H1 (cell line): ENCODE measurements at places on chromosomes 1 and 21. TPM values are rescaled to one million over a fixed set of nuclear protein-coding genes. Genes with fewer than 3 reads are reported as not detected.
A peak's percentile ranks its signal among the peaks of the same experiment; 100 is the strongest.

DNA sequence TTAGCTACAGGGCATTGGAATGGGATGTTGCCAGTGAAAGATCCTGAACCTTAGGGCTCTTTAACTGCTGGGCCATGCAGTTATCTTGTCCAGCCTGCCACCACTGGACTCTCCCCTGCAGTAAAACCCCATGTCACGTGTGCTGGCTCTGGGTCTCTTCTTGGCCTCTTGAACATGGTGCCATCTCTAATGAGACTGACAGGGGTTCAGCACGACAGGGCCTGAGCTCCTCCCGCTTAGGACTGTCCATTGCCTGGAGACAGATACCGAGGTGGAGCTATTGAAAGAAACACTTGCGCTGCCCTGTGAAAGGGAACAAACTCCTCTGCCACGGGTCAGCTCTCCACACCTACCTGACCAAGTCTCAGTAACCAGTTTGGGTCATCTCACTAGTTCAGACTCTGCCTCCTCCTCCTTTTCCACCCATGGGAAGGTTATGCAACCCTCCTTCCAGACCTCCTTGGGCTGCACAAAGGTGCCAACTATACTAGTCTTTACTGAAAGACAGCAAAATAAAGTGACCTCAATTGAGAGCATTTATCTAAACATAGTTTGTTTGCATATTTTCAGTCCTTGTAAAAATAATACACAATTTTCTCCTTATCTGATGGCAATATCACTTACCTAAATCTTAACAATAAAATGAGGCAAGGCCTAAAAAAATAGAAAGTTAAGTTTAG lies 66.0 kb downstream of the GNG12 start:
- no peaks in the 10 kb centered on the region for H3K36me3 ChIP-seq
- H3K27ac ChIP-seq, result no peak overlapping the region
- no peak overlapping the region for H3K4me3 ChIP-seq
- H3K27me3 ChIP-seq, result no peaks in the 10 kb centered on the region

DNA sequence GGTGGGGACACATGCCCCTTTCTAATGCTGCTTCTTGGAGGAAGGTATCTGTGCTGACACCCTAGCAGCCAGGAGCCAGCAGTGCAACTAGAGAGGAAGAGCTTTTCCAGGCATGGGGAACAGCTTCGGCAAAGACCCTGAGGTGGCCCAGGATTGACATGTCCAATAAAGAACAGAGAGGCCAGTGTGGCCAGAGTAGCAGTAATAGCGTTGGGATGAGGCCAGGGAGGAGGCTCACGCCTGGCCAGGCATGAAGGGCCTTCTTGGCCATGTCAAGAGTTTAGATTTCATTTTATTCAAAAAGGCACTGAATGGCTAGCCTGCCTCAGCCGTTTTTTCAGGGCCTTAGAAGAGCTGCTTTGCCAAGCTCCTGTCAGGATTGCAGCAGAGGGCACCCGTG lies 16.3 kb upstream of the ADAMTSL4 start:
- no peak overlapping the region for H3K4me3 ChIP-seq
- H3K4me1 ChIP-seq, result peaks cover 2% of the 10 kb centered on the region
- H3K27me3 ChIP-seq, result no peaks in the 10 kb centered on the region

Gene SHISA4
- total RNA-seq, result 7.8 and 9.0 TPM in 2 replicates

- H3K27me3 ChIP-seq, result no peaks in the 10 kb centered on the region
- H3K36me3 ChIP-seq, result no peaks in the 10 kb centered on the region
- DNase-seq, result no peak
Observed at GRCh38 chr1:22582661-22583635, 19.7 kb downstream of the EPHA8 start.

- no peak overlapping the region for H3K27ac ChIP-seq
- H3K4me3 ChIP-seq, result no peak overlapping the region
- H3K4me1 ChIP-seq, result peaks cover 9% of the 10 kb centered on the region
- H3K36me3 ChIP-seq, result no peaks in the 10 kb centered on the region
- no peak for DNase-seq
- peaks cover 16% of the 10 kb centered on the region for H3K27me3 ChIP-seq
Observed at GRCh38 chr1:34178072-34178471, 1.4 kb downstream of the C1orf94 start.

Gene EPS8L3
- not detected in 2 replicates for total RNA-seq

DNA sequence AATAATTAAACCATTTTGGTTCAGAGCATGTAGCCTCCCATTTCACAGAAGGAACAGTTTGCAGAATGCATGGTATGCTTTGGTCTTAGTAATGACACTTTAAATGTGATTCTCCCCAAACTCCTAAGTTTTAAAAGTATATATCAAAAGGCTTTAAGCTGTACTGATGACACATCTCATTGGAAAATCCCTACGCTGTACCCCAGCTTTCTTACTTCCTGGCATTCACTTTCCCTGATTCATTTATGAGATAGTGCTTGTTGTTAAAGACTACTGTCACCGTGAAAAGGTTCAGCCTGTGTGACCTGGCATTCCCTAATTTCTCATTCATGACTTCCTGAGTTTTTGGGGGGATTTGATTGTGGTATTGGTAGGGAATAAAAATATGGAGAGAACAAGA lies 53.4 kb downstream of the MPZL1 start:
- H3K36me3 ChIP-seq, result peaks cover 13% of the 10 kb centered on the region
- H3K27me3 ChIP-seq, result no peaks in the 10 kb centered on the region
- no peak overlapping the region for H3K27ac ChIP-seq
- no peak for DNase-seq
- H3K4me1 ChIP-seq, result no peaks in the 10 kb centered on the region

- no peaks in the 10 kb centered on the region for H3K27me3 ChIP-seq
- H3K36me3 ChIP-seq, result no peaks in the 10 kb centered on the region
- no peak for DNase-seq
- H3K27ac ChIP-seq, result no peak overlapping the region
Observed at GRCh38 chr1:115757856-115758255, 10.7 kb downstream of the CASQ2 start.

Gene SLC25A34
- total RNA-seq, result 0.48 and 0.50 TPM in 2 replicates

- peaks cover 1% of the 10 kb centered on the region; the same call in 1 of the 2 replicates for H3K4me1 ChIP-seq
- no peaks in the 10 kb centered on the region for H3K27me3 ChIP-seq
Observed at GRCh38 chr1:221157026-221157761, 278.0 kb downstream of the HLX start.

DNA sequence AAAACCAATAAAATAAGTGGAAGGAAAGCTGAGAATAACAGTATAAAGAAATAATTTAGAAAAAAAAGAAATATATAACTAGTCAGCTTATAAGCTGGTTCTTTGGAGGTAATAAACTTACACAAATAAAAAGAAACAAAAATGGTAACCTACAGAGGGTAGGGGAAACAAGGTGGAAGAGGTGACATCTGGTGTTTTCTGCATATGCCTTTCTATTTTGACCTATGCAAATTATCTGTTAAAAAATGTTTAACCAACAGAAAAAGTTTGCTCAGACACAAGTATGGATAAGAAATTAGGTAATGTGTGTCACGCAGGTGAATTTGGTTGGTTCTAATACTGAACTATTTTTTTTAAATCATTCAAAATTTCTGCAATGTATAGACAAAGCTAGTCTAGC lies 53.6 kb upstream of the DMRTA2 start:
- H3K36me3 ChIP-seq, result no peaks in the 10 kb centered on the region
- no peak overlapping the region for H3K4me3 ChIP-seq
- H3K27me3 ChIP-seq, result no peaks in the 10 kb centered on the region

Gene DNAI4
- total RNA-seq, result 2.1 and 4.0 TPM in 2 replicates

GRCh38 chr1:151945725-151946722 lies 36.7 kb upstream of the THEM4 start:
- no peaks in the 10 kb centered on the region for H3K27me3 ChIP-seq
- no peaks in the 10 kb centered on the region; the same call in 1 of the 2 replicates for H3K4me1 ChIP-seq
- DNase-seq, result peak; percentile 57

Gene CYP4A11
- not detected in 2 replicates for total RNA-seq

DNA sequence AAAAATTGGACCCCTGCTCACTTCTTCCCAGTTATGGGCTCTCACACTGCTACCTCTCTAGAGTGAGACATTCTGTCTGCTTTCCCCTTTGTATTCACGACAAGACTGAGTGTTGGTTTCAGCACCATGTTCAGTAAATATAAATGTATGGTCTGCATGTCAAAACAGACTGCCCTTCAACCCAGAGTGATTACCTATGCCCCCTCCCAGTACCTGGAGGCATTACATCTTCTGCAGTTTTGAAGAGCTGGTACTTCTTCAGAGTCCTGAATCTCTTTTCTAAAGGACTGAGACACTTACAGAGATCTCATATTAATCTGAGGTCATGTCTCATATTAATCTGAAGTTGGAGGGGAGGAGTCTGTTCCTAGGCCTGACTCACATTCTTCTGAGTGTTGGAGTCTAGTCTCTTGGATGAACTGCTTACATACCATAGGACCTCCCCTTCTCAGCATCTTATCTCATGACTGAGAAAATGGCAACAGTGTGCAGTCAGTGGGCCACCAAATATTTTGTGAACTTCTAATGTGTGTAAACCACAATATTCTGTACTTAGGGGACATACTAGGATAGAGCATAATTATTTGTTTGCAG lies 80.3 kb downstream of the RGL1 start:
- H3K36me3 ChIP-seq, result no peaks in the 10 kb centered on the region
- H3K4me1 ChIP-seq, result 0 out of 2 replicates have a peak, but pooled peaks cover 2% of the 10 kb centered on the region
- no peak for DNase-seq
- no peak overlapping the region for H3K27ac ChIP-seq
- H3K27me3 ChIP-seq, result no peaks in the 10 kb centered on the region
- H3K4me3 ChIP-seq, result no peak overlapping the region

Gene VWA1
- 36.6 and 42.0 TPM in 2 replicates for total RNA-seq

GRCh38 chr1:43789604-43790550 lies 82.5 kb downstream of the ST3GAL3 start:
- no peaks in the 10 kb centered on the region for H3K4me1 ChIP-seq
- no peaks in the 10 kb centered on the region for H3K36me3 ChIP-seq
- no peaks in the 10 kb centered on the region for H3K27me3 ChIP-seq
- H3K4me3 ChIP-seq, result no peak overlapping the region
- H3K27ac ChIP-seq, result no peak overlapping the region

DNA sequence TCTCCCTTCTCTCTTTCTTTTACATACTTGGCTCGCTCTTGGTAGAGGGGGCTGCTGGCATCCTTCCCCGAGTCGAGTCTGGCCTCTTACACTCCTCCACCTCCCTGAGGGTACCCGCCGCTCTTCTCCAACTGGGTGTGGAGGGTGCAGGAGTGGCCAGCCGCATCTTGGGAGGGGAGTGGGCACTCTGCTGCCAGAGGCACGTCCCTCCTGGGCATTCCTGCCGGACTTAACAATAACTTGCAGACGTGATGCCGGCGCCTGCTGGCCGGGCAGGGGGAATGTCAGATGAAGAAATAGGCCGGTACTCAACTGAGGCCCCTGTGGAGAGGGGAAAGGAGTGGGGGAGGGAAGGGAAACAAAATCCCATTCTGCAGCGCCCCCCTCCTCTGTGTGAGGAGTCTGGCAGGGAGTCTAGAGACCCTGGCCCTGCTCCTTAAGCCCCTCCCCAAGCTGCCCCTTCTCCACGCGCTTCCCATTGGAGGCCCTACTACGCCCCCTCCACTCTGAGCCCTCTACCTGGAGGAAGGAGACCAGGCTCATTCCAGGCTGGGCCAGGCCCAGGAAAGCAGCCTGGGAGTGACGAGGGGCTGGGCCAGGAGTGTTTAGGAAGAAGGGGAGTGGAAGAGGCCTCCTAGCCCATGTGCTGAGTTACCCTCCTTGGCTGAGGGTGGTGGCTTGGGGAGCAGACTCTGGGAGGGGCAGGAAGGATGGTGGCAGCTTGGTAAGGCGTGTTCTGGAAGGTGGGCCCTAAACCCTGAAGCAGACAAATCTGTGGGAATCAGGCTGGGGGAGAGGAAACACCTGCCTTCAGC lies 1.8 kb downstream of the ATP2B4 start:
- H3K27me3 ChIP-seq, result peaks cover 22% of the 10 kb centered on the region
- H3K36me3 ChIP-seq, result no peaks in the 10 kb centered on the region
- peak; percentile 80 for DNase-seq
- H3K27ac ChIP-seq, result no peak overlapping the region

DNA sequence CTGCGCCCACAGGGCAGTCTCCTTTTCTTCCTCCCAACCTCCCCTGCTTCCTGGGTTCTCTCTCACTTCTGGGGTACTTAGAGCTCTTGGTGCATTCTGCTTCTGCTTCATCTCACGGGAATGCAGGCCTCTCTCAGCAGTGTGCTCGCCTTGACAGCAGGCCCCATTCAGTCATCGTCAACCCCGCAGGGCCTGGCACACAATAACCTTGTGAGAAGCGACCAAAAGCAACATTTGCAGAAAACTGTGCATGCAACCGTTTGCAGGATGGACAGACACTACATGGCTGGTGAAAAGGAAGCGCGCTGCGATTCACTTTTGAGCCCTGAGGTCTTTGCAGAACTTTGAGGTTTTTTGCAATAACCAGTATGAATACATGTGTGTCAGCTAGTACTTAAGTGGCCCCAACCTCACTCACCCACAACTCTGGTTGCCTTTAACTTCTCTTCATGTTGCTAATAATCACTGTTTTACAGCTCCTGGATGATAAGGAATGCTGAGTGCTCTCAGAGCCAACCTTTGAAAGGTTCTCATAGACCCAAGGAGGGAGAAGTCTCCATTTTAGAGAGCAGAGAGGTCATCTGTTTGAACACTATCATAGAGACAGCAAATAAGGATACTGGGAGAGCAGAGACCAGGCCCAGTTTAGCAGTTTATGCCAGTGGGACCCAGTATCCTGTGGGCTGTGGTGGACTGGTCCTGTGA lies 2.5 kb upstream of the CD160 start:
- H3K4me1 ChIP-seq, result no peaks in the 10 kb centered on the region
- H3K27ac ChIP-seq, result no peak overlapping the region
- no peaks in the 10 kb centered on the region for H3K36me3 ChIP-seq

Gene GBP2
- total RNA-seq, result not detected in 2 replicates

GRCh38 chr1:205955499-205955898 lies 12.2 kb upstream of the SLC26A9 start:
- peaks cover 2% of the 10 kb centered on the region; the same call in 1 of the 2 replicates for H3K27me3 ChIP-seq
- H3K4me1 ChIP-seq, result peaks cover 5% of the 10 kb centered on the region
- H3K4me3 ChIP-seq, result no peak overlapping the region

DNA sequence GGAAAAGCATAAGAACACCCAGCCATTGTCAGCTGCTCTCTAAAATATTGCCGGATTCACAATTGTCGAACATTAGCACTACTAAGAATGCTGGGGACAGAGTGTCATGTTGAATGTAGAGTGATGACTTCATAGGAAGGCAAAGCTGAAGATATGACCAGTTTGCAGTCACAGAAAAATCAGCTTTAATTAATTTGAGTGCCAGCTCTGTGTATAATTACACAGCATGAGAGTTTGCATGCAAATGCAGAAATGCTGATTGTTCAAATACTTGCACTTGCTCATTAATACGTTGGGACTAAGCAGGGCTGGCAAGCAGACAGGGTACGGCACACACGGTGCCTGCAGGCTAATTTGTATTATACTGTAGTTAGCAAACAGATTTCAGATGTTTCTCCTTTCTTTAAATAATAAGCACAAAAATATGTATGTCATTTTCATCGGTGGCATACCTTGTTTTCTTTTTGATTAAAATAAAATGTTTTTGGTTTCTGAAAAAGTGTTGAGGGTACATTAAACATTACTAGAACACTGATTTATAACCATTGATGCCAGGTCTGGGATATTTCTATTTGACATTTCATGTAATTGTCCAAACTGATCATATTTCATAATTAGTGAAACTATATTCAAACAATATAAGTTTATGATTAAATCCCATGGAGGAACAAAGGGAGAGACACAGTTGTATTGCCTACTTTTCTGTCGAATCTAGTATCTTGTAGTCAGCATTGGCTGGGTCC lies 99.8 kb upstream of the ADGRL2 start:
- H3K27me3 ChIP-seq, result no peaks in the 10 kb centered on the region
- no peak overlapping the region for H3K4me3 ChIP-seq
- no peaks in the 10 kb centered on the region for H3K36me3 ChIP-seq
- H3K27ac ChIP-seq, result no peak overlapping the region
- no peak for DNase-seq
